ENCODE measurements at places on chromosomes 5 and 9. TPM values are rescaled to one million over a fixed set of nuclear protein-coding genes. Genes with fewer than 3 reads are reported as not detected.
A peak's percentile ranks its signal among the peaks of the same experiment; 100 is the strongest.

DNA sequence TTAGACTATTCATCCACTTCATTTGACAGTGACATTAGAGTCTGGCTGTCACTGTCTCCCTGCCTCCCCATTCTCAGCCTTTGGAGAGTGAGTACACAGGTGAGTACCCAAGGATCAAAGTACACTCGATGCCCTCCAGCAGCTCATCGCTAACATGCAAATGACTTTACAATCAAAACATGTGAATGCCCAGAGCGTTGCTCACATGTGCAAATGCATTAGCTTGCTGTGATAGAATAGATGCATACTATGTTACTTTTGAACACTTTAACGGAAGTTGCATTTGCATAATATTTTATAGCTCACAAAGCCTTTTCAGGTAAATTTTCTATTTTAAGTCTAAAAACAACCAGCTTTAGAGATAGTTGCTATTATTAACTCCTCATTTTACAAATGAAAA is 107.6 kb downstream of the SYK start:
- no peak for DNase-seq

- DNase-seq: no peak
Observed at GRCh38 chr9:135066291-135066690, 21.2 kb upstream of the OLFM1 start.

GRCh38 chr5:52987711-52988331 is 1.3 kb upstream of the ITGA2 start:
- no peak for DNase-seq

The CCIN gene
- not detected for total RNA-seq

The RFK gene
- total RNA-seq: 59.5 TPM

The SMIM15 gene
- 56.9 TPM for total RNA-seq

GRCh38 chr9:15543047-15543813 is 9.6 kb upstream of the CCDC171 start:
- no peak for DNase-seq

The GBGT1 gene
- total RNA-seq: 4.1 TPM

The GRK6 gene
- total RNA-seq: 35.2 TPM

- peak; percentile 26 for DNase-seq
Observed at GRCh38 chr5:59724482-59725391, 168.8 kb downstream of the PDE4D start.

The RELL2 gene
- 9.0 TPM for total RNA-seq

GRCh38 chr9:12956805-12957204 is 182.0 kb downstream of the LURAP1L start:
- no peak for DNase-seq

- no peak for DNase-seq
Observed at GRCh38 chr5:88364991-88365390, 96.3 kb upstream of the TMEM161B start.

The C5orf15 gene
- total RNA-seq: 38.5 TPM

The TBC1D9B gene
- 178 TPM for total RNA-seq

DNA sequence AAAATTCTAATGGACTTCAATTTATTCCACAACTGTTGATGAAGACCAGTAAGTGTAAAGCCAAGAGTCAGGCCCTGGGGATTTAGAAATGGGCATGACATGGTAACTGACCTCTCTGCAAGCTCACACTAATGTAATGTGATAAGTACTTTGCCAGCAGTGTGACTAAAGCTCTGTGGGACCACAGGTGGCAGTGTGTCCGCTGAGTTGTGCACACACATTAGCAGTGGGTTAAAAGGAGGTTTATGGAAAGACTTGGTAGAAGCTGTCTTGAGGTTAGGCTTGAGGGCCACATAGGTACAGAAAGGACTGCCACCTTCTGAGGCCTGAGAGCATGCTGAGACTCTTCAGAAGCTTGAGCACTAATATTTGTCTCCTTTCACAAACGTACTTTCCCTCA is 67.6 kb downstream of the UBAP1 start:
- no peak for DNase-seq

DNA sequence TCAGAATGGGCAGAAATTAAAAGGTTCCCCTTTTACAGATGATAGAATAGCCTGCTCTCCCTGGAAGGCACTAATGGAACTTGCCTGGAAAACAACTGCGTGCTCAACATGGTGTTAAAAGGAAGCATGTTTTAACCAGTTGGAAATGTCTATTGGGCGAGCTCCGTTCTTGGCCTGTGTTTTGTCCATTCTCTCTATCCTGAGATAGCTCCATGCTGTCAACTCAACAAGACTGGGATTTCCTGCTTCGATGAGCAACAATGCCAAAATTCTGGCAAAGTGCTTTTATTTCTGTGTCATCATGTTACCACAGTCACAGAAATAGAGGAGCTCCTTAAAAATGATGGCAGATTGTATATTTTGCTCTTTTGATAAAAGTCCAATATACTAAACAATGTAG is 198.3 kb downstream of the PLK2 start:
- no peak for DNase-seq

DNA sequence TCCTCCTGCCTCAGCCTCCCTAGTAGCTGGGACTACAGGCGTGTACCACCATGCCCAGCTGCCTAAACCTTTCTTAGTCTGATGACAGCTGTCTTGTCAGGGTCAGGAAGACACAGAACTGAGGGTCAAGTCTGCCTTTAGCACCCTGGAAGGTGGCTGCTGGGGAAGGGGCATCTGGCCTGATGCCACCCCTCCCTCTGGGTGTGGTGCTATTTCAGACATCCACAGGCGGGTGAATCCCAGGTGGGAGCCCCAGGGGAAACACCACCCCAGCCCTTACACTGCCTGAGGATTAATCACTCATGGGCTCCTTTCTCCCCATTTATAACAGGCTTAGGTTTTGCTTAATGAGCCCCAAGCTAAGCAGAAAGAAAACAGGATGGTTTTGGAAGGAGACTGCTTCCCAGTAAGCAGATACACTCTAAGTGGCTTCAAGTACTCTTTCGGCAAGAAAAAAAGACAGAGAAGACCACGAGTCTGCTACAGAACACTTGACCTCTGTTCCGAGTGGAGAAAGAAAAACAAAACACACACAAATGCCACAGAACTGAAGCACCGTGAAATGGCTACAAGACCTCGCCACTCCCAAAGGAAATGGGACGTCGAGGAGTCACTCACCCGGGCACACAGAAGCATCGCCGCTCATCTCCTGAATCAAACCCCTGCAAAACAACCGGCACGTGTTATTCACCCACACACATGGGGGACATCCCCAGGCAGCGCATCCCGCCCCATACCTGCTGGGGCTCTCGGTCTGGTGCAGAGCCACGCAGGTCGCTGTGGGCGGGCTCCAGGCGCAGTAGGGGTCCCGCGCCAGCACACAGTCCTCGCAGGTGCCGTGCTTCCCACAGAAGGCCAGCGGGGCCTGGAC is 62.4 kb downstream of the SECISBP2 start:
- DNase-seq: no peak

DNA sequence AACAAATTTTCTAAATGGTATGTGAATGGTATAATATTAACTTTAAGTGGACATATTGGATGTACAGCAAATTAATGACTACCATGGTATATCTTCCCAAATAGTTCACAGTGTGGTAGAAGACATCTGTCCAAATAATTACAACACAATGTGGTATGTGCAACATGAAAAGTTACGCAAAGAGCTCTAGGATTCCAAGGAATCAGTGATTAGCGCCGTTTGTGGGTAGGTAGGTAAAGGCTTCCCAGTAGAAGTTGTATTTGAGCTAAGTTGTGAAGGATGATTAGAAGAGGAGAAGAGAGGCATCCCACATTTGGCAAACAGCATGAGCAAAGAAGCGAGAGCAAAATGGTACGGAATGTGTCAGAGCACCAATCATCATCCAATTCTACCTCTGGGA is 14.3 kb upstream of the KLF9 start:
- no peak for DNase-seq

GRCh38 chr9:110104261-110104809 is 103.6 kb downstream of the C9orf152 start:
- DNase-seq: no peak

- no peak for DNase-seq
Observed at GRCh38 chr5:149894237-149894636, 50.4 kb downstream of the PDE6A start.

DNA sequence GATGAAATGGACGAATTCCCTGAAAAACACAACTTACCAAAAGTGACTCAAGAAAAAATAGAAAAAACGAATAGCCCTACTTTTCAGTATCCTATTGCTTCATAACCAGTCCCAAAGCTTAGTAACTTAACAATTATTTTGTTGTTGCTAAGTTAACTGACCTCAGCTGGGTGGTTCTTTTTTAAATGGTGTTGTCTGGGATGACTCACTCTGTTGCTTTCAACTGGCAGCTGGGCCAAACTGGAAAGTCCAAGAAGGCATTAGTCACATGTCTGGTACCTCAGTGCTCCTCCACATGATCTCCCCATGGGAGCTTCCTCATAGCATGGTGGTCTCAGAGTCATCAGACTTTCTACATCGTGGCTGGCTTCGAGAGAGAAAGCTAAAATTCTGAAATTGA is 47.8 kb upstream of the ADAMTS2 start:
- no peak for DNase-seq

- no peak for DNase-seq
Observed at GRCh38 chr5:149561848-149562247, 10.6 kb upstream of the CSNK1A1 start.

The SNCAIP gene
- 2.2 TPM for total RNA-seq

The ZCCHC10 gene
- 19.1 TPM for total RNA-seq

The SPINK7 gene
- not detected for total RNA-seq

Data from transverse colon (tissue), 4 donors.